ENCODE measurements at places on chromosomes 6 and 20.

GRCh38 chr6:83974409-83975050 is 59.0 kb upstream of the MRAP2 start:
- no peak for DNase-seq

GRCh38 chr20:44586289-44586911 is 4.0 kb downstream of the PKIG start:
- no peak for DNase-seq

DNA sequence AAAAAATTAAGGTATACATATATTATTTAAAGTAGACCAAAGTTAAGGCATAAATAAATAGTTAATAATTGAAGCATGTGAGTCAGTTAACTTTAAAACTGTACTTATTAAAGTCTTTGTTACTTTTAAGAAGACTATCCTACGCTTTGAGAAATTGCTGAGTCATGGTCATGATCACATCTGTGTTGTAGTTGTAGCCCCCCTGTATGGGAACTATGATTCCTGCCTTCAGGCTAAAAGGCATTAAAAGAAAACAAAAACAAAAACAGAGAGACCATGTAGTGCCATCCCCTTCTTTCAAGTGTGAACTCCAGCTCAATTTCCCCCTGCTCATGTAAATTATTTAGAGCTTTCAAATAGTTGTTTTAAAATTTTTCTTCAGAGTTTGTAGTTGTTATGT is 123.4 kb downstream of the FLRT3 start:
- DNase-seq = no peak

GRCh38 chr20:63261795-63262528 is 7.7 kb upstream of the NKAIN4 start:
- no peak for DNase-seq

GRCh38 chr6:109006818-109007217 is 87.8 kb downstream of the SESN1 start:
- DNase-seq = no peak

DNA sequence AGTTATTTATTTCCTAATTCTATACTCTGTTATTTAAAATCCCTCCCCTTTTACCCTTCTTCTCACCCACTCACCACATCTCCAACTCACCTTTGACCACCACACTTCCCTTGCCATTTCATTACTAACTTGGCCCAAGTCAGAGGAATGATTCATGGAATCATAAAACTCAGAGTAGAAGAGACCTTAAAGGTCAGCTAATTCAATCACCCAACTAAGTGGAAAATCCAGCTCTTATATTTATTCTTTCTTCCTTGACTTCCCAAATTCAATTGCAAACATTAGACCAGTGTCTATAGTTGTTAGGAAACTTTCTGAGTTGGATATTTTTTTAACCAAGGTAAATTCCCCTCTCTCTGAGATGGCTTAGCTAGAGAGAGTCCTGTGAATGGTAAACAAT is 26.5 kb upstream of the HEY2 start:
- DNase-seq = no peak

DNA sequence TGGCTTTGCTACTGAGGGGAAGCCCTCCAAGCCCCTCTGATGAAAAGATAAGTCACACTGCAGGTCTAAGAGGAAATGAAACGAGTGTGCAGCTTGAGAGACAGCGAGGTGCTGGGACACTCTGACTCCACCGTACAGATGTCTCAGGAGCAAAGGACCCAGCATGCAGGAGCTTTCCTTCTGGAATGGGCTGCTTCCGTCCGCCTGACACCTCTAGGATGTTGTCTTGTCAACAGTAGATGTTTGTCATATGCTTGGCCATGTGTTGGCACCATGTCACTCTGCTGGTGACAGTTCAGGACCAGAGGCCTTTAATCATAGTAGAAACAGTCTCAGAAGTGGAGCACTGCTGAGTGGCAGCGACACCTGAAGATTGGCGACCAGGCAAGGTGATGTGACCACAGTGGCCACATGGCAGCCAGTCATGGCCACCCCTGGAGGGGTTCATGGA is 46.7 kb downstream of the SLC24A3 start:
- DNase-seq = no peak

- no peak for DNase-seq
Observed at GRCh38 chr6:122788663-122789181, 336 bp upstream of the SMPDL3A start.

DNA sequence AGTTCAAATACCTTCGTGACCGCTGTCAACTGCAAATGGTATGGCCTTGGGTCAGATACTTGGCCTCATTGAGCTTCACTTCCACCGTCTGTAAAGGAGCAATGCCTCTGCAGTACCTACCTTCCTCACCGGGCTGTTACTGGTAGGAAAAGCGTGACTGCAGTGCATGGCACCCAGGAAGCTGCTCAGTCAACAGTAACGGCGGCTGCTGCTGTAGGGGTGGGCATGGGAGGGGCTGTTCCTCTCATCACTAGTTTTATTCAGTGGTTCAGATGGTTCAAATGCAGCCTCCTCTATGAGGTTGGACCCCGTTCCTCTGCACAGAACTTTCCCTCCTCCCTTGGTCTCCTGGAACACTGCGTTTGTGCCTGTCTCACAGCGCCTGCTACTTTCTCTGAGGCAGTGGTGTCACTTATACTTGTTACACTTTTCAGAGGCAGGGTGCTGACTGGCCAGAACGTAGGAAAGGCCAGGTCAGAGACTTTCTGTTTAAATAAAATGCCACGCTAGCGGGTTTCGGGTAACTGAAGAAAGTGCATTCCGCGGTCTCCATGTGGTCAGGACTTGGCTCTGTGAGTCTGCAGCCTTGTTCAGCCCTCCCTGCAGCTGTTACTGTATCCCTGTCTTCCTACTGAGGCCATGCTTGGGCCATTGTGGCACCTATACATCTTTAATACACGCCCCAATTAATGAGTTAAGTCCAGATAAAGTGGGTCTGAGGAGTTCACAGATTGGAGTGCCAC is 279.6 kb downstream of the NRN1 start:
- no peak for DNase-seq

DNA sequence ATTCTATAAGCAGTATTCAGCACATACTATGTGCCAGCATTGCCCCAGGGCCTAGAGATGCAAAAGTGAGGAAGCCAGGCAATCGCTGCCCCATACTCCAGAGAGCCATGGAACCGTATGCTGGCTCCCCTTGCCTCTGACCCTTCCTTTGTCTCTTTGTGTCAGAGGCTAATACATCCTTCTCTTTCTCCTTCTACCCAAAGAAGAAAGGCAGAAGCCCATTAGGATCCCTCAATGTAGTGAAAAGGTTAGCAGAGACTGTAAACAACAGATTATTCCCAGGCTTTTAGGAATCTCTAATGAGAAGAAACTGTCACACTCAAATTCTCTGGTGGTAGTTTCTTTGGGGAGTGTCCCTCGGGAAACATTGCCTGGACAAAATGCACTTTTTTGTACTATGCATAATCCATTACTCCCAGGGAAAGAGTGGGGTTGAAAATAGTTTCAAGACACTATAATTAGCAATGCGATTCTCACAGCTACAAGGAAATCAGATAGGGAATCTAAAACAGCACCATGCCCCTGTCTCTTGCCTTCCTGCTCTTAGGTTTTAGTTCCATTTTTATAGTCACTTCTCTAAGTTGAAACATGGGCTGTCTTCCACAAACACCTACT is 325.2 kb upstream of the CNR1 start:
- no peak for DNase-seq

DNA sequence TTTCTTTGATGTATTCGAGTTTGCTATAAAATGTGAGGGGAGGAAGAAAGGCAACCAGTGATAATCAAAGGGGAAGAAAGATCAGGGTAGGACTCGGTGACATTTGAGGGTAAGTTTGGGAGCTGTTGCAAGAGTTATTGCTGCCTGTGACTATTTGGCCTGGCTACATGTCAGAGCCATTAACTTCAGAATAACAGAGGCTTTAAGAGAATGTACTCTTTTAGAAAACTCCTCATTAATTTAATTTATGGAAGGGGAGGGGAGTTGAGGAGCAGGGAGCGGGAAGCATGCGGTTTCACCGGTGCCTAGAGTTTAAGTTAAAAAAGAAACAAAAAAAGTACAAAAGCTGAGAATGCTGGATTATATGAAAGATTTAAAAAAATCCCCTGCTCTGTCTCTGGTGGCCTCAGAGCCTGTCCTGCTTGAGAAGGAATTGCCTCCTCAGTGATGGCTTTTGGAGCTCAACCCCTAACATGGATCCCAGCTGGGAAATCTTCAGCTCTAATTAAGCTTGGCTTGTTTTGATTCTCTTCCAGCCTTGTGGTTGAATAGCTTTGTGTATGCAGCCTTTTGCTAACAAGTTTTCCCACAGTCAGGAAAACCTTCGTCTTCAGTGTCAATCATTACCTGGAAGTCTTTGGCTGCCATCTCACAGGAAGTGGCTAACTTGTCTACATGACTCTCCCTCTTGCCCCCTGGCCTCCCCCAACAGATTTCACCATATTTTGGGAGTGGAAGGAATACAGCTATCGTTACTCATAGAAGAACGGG is 238.2 kb downstream of the SOX4 start:
- DNase-seq = no peak

- no peak for DNase-seq
Observed at GRCh38 chr20:32887492-32887891, 28.8 kb downstream of the EFCAB8 start.

GRCh38 chr20:17816804-17817587 is 117.2 kb downstream of the BANF2 start:
- DNase-seq = no peak

DNA sequence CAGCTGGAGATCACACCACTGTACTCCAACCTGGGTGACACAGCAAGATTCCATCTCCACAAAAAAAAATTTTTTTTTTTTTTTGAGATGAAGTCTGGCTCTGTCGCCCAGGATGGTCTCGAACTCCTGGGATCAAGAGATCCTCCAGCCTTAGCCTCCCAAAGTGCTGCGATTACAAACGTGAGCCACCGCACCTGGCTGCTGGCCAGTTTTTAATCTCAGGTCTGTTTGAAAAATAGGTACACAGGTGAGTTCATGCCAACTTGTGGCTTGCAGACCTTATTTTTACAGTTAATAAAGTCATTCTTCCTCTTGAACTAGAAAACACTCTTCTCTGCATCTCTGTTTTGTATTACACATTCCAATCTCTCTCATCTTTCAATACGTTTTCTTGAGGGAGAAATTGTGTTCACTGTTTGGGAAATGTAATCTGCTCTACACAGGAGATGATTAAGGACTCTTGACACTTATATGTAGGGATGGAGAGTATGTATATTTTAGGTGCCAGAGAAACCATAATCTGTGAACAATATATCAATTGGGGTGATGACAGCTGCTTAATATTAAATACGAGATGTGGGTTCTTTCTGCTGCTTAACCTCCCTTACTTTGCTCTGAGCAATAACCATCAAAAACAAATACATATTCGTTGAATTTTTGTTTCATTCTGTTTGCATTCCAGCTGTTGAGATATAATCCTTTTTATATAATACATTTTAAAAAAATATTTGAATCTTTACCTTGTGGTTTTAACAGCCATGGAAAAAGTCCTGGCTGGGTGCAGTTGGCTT is 17.7 kb upstream of the RIPOR3 start:
- no peak for DNase-seq

GRCh38 chr20:36975099-36975818 is 23.8 kb upstream of the SAMHD1 start:
- DNase-seq = no peak

DNA sequence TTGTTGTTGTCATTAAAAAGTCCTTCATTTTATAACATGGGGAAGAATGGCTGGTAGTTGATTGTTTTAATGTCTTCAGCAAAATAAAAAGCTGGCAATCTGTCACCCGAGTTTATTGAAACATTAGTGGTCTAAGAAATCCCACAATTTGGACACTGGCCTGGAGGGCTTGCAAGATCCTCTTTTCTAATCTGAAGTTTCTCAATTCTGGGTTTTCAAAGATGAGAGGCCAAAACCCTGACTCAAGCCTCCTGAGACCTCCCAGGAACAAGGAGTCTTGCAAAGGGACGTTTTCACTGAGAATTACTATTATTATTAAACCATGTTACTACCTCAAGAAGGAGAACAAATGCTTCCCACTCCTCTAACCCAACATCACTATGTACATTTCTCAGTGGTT is 19.5 kb downstream of the MAP1LC3A start:
- no peak for DNase-seq
